ENCODE measurements at places on chromosomes 4 and X. TPM values are rescaled to one million over a fixed set of nuclear protein-coding genes. Genes with fewer than 3 reads are reported as not detected.
A peak's percentile ranks its signal among the peaks of the same experiment; 100 is the strongest.

Gene DCHS2
- total RNA-seq, result 5.2 TPM

DNA sequence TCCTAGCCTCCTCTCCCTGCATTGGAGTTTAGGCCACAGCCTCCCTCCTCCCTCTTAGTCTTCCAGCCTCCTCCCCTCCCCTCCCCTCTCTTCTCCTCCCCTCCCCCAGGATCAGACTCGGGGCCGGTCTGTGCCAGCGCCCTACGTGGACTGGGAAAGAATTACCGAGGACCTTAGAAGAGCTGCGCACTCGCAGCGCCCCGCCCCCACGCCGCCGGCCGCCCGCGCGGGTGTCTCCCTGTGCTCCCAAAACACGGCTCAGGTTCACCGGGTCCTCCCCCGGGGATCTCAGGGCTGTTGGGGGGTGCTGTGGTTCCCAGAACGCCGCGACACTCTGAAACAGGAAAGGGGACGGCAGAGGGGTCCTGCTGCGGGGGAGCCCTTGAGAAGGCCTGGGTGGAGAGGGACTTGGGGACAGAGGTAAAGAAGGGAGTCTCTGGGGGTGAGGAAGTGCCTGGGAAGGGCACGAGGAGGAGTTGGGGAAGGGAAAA, 122.3 kb upstream of the TBL1X start:
- peak; percentile 75 for DNase-seq

DNA sequence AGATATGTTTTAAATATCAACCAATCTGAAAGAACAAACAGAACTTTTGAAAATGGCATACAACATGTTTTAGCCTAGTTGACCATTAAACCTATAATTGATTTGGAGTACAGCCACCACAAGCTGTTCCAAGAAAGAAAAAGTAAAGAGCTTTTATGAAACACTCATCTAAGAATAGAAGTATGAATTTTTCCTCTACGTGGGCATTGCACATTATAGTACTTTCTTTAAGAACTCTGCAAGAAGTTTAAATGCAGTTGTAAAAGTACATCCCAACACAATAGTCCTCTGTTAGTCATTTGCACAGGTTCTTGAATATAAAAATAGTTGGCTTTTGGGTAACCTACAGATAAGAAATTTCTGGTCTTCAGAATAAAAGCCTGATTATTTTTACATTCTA, 933.6 kb upstream of the ADGRL3 start:
- no peak for DNase-seq

Gene AFF2
- 4.6 TPM for total RNA-seq

DNA sequence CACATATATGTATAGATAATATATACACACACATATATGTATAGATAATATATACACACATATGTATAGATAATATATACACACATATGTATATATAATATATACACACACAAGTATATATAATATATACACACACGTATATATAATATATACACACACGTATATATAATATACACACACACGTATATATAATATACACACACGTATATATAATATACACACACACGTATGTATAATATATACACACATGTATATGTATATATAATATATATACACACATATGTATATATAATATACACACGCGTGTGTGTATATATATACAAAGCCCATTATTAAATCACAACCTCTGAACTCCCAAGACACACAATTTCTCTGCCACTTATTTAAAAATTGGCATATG, 8.0 kb upstream of the UBE2K start:
- DNase-seq, result no peak

Gene MORF4L2
- 296 TPM for total RNA-seq

DNA sequence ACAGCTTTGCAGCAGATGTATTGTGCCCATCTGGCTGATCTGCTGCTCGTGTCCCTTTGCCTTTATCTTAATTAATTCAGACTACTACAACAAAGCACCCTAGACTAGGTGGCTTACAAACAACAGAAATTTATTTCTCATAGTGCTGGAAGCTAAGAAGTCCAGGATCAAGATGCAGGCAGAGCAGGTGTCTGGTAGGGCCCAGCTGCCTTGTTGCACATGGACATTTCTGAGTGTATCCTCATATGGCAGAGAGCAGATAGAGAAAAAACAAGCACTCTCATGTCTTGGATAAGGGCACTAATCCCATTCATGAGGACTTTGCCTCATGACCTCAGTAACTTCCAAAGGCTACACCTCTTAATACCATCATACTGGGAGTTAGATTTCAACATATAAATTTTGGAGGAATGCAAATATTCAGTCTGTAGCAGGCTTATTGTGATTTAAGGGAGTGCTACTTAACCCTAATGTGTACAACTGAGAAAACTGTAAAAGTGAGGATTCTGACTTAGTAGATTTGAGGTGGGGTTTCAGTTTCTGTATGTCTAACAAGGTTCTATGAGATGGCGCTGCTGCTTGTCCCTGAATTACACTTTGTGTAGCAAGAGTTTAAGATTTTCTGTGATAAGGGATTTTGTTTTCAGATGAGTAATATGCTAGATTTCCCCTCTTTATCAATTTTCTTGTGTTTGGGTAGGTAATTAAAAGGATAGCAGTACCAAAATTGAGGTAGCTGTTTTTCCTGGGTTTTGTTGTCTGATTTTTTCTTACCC, 473.2 kb upstream of the TECRL start:
- DNase-seq, result no peak

GRCh38 chrX:44299177-44299576, 44.3 kb downstream of the EFHC2 start:
- no peak for DNase-seq

Gene SLITRK2
- under 0.01 TPM for total RNA-seq

- no peak for DNase-seq
Observed at GRCh38 chr4:128380306-128380705, 92.7 kb upstream of the PGRMC2 start.

Gene CT45A5
- total RNA-seq, result not detected

Gene SPANXN1
- total RNA-seq, result not detected

Gene GRID2
- under 0.01 TPM for total RNA-seq
